ENCODE measurements at places on chromosomes 7 and 10.

GRCh38 chr10:89122433-89123051 lies 84.6 kb downstream of the CH25H start:
- no peak for DNase-seq

DNA sequence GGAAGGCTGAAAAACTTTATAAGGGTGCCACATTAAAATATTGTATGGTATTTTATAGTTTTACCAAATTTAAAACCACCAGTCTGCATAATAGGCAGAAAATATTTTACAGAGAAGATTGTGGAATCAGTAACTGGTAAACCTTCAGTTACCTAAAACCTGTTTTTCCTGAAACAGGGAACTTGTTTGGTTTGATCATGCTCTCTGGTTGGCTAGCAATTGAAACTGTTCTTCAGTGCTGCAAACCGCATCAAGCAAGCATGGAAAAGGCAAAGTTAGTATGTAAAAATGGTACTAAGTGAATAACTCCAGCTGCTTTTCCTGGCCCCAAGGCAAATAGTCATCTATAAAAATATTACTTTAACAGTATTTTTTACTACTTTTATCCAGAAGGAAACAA lies 316.9 kb upstream of the LRRN3 start:
- no peak for DNase-seq

- no peak for DNase-seq
These were observed 8.7 kb downstream of the CHST15 start for GRCh38 chr10:124084708-124085107.

GRCh38 chr7:47228386-47229014 lies 353.4 kb downstream of the TNS3 start:
- no peak for DNase-seq

DNA sequence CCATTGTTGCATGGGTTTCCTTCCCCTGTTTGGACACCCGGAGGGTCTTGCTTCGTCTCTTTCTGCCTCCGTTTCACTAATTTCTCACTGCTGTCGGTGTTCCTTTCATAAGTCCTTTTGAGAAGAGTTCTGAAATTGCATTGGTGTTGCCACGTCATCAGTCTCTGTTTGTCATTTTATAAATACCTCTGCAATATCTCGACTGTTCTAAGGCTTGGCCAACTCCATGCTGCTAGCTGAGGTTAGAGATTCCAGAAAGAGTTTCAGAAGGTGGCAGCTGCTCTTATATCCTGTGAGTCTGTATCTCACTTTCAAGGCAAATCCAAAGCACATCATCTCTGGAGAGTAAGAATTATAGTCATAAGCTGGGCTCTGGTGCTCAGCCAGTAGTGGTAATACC lies 148.0 kb upstream of the INSYN2A start:
- DNase-seq: no peak

- DNase-seq: no peak
These were observed 26.3 kb upstream of the OSBPL3 start for GRCh38 chr7:25006276-25006675.

GRCh38 chr7:69508736-69509135 lies 89.5 kb upstream of the AUTS2 start:
- DNase-seq: no peak

GRCh38 chr7:32586291-32587221 lies 91.3 kb downstream of the AVL9 start:
- DNase-seq: no peak

DNA sequence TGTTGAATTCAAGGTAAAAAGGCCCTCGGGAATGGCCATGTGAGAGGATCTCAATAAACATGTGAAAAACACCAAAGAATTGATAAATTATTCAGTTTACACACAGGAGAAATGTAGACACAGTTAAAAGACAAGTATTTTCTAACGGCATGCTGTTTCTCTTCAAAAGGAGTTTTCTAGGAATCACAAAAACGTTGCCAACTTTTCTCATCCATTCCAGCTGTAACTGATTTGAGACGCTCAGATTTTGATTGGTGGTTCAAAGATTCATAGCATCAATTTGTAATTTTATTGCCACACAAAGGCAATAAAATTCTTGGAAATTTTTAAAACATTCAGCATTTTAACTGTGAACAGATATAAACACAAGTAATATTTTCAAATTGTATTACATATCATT lies 384.9 kb upstream of the PFKP start:
- no peak for DNase-seq

DNA sequence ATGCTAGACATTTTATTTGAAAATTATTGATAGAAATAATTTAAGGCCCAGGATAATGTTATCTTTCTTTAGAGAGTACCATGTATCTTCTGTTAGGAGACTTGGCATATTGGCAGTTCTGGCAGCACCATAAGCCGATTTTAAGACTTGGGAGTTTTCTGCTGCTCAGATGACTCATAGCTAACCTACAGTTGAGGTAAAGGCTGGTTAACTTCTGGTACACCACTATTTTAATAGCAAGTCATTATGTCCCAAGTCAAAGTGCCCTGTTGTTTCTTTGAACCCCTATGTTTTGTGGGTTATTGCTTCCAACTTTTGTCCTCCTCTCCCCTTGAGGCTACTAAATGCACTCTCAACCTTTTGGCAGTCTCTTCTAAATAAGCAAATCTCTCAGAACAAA lies 25.2 kb downstream of the ATRNL1 start:
- DNase-seq: no peak

DNA sequence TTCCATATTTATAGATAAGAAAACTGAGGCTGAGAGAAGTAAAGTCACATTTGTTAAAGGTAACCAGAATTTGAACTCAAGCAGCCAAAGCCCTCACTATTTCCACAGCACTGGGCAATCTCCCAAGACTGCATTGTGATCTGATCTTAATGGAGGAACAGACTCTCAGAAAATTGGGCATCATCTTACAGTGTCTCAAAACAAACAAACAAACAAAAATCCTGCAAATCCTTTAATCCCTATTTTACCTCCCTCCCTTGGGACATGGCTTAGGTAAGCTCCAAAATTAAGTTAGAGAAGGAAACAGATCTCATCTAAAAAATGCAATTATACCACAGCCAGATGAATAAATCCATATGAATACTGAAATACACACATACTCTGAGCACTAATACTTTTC lies 57.5 kb downstream of the FHIP2A start:
- no peak for DNase-seq

GRCh38 chr7:92639966-92640365 lies 49.8 kb upstream of the FAM133B start:
- DNase-seq: no peak

DNA sequence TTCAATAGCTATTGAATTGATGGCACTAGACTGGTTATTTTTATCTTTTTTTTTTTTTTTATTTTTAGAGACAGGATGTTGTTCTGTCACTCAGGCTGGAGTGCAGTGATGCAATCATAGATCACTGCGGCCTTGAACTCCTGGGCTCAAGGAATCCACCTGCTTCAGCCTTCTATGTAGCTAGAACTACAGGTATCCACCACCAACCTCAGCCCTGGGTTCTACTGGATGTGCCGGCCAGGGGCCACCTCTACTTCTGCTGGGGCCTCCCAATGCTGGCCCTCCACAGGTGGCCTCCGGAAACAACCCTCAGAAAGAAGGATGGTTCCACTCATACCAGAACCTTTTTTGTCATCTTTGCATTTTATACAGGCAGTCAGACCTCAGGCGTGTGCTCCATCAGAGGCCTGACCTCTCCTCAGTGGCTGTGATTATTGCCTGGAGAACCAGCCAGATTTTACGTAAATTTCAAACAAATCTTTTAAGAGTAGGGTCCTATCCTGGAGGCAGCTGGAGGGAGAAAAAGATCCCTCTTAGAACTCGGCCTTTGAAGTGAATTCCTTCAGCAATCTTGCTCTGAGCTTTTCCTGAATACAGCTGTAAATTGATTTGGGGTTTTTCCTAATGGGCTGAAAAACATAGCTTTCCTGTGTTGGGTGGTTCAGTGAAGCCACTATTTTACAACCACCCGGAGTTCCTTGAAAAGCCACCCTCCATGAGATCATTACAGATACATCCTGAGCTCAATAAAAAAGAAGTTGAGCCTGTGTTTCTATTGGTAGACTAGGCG lies 110.0 kb downstream of the SPAG6 start:
- DNase-seq: no peak

DNA sequence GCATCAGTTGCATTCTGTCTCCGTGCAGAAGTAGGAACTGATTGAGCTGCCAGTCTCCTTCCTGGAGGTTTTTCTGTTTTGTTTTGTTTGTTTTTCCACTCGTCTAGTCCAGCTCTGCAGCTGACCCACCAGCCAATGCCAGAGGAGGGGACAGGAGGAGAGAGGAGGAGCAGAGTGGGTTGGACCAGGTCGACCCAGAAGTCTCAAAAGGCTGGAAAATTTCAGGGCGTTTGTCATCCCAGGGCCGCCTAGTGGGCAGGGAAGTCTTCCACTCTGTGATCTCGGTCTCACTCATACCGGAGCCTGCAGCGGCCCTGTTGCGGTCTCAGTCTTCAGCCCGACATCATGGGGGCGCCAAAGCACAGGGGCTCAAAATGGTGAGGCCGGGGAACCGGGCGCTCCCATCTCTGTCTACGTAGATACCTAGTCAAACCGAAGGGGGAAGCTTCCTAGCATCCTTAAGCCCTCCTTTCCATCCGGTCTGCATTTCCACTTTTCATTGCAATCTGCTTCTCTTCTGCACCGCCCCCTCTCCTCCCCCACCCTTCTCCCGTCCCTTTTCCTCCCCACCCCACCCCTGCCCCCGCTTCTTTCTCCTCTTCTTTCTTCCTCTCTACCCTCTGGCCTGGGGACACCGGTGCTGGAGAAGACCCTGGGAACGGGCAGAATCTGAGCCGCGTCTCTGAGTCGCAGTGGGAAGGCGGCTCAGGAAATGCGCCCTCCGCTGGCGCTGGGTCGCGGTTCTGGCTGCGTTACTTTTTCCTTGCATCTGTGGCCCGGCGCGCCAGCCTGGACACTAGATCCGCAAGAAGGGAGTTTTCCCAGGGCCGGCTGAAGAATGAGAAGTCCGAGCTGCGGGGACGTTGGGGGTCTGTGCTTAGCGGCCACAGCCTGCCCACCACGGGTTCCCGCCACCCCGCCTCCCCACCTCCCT lies 16.2 kb upstream of the PAX2 start:
- no peak for DNase-seq

- DNase-seq: no peak
These were observed 16.1 kb downstream of the GNAI1 start for GRCh38 chr7:80150611-80151273.

DNA sequence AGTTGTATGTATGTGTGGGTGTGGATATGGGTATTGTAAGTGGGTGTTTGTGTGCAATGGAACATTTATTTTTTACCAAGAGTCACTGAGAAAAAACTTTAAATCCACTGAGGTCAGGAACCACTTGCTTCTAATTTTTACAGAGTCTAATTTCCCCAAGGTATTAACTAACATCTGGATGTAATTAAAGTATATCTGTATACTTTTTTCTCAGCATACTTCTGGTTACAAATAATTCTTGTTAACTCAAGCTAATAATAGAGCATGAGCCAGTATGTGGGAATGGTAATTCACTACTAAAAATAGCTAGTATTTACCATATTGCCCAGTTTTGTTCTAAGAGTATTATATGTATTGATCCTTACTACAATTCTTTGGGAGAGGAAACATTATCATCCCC lies 24.6 kb upstream of the STEAP4 start:
- DNase-seq: no peak

Measured in stimulated activated CD8-positive, alpha-beta memory T cell treated with anti-CD3 and anti-CD28 coated beads, Interleukin-15, amount 100 ng/mL, for 4 hours (primary cell).